ENCODE measurements at places on chromosomes 16 and 17.

DNA sequence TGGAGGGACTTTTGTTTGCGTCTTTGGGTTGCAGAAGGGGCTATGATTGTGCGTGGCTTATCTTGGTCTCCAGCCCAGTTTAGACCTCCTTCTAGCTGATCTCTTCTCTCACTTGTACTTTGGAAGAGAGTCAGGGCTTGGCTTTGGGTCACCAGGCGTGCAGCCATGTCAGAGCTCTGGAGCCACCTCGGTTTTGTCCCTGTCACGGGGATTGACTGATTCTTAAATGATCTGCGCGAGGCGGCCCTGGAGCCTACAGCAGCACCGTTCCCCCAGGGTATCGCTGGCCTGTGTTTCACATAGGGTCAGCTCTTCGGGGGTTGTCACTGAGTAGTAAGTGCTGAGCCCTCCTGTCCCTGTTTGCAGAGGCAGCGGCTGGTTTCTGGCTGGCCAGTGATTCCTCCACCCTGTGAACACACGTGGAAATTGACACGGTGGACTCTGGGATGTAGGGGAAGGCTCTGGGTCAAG, 209.8 kb upstream of the CHMP6 start:
- DNase-seq: no peak

DNA sequence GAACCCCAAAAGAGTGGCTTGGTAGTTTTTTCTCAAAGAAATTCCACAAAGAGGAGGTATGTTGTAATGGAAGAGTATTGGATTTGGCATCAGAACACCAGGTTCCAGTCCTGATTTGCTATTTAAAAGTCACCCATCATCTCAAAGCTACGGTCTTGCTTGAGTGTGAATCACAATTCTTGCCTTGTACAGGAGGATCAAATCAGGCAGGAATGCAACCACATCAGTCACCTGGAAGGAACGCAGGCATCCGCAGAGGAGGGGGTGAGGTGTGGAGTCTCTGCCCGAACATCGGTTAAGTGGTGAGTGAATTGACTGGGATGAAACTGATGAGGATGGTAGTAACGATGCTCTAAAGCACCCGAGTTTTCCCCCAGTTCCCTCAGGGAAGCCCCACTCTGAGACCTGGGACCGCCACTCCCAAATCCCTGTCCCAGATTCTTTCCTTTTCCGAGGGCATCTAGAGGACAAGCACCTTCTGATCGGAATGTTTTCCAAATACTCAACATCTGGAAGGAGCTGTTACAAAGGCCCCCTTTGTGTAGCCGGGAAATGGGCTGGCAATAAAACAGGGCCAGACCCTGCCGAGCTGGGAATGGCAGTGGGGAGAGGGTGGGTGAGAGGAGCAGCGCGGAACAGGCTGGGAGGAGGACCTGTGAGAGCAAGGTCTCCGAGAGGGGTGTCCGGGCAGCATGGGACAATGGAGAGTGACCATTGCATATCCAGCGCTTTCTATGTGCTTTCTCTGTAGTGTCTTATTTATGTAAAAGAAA, 469.6 kb downstream of the SLC39A11 start:
- DNase-seq: no peak

DNA sequence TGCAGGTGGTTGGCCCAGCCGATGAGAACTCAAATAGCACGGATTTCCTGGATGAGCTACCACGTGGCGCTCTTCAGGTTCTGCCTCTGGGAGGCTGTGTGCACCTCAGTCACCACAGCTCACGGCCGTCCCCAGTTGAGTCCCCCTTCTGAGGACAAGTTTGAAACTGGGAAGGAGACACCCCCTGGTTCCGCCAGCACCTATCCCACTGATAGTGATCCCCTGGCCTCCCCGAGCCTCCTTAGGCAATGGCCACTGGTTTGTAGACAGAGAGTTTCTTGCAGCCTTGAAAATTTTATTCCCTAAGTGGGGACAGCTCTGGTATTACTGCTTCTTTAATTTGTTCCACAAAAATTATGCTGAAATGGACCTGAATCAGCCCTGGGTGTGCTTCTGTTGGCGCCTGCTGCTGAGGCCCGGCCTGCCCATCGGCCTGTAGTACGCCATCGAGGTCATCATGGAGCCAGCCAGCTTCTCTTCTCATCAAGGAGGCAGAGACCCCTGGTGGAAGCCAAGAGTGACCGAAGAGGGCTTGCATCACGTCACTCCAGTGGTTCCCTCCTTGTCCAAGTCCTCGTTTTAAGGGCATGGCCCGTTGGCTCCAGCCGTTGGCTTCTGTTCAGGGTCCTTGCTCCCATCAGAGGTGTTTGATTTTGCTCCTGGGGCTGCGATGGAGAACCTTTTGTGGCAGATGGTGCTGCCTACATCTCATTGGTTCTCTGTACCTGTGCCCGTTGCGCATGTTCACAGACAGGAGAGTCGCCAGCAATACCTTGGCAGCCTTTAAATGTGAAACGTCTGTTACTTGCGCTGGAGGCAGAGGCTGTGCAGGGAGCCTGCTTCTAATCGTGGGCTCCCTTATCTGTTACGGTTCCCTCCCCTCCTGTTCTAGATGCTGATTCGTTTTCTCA, 9.3 kb downstream of the SMCR8 start:
- no peak for DNase-seq

DNA sequence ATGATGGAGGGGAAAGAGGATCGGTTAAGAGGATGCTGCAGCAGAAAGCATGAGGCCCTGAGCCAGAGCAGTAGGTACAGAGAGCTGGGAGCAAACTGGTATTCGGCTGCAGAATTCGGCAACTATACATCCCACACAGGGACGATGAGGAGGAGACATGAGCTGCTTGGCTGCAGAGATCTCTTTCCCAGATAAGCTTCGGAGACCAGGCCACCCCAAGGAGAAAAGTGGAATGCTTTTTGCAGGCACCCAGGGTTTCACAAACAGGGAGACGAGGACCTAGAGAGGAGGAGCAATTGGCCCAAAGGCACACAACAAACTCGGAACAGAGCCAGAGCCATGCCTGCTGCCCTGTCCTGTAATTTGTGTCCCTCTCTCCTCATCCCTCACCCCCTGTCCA, 62.0 kb downstream of the TMEM132E start:
- DNase-seq: no peak

DNA sequence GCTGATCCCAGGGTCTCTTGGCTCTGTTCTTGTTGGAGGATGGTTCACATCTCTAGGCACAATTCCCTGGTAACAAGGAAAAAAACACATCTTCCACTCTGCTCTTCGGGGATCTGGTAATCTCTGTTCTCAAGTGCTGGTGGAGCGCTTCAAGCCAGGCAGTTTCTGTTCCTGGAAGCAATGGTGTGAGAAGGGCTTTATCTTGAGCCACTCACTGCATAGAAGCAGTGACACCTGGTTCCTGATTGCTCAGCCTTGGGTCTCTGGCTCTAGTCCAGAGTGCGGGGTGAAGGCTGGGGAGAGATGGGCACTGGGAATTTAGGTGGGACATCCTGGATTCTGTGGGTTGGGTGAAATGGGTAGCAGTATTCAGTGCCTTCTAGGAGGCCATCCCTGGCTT, 14.1 kb downstream of the AKAP1 start:
- no peak for DNase-seq

GRCh38 chr17:63173903-63174302, 207.9 kb downstream of the TANC2 start:
- DNase-seq: no peak

GRCh38 chr17:81044764-81045589, 10.0 kb downstream of the BAIAP2 start:
- no peak for DNase-seq

DNA sequence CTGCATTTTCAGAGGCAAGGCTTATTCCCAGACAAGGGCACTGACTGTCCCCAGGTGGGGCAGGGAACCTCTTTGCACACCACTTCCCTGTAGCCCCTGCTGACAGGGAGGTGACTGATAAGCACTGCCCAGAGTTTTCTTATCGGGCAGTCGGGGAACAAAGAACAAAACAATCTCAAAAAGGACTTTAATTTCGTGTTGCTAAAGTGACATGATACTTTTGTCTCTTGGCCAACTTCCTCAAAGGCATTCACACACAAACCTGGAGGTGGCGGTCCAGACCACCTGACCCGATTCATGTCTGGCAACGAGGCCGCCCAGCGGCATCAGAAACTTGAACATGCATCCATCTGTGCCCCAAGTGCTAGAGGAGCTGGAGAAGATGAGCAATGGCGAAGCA, 28.9 kb downstream of the ZDHHC7 start:
- DNase-seq: no peak

DNA sequence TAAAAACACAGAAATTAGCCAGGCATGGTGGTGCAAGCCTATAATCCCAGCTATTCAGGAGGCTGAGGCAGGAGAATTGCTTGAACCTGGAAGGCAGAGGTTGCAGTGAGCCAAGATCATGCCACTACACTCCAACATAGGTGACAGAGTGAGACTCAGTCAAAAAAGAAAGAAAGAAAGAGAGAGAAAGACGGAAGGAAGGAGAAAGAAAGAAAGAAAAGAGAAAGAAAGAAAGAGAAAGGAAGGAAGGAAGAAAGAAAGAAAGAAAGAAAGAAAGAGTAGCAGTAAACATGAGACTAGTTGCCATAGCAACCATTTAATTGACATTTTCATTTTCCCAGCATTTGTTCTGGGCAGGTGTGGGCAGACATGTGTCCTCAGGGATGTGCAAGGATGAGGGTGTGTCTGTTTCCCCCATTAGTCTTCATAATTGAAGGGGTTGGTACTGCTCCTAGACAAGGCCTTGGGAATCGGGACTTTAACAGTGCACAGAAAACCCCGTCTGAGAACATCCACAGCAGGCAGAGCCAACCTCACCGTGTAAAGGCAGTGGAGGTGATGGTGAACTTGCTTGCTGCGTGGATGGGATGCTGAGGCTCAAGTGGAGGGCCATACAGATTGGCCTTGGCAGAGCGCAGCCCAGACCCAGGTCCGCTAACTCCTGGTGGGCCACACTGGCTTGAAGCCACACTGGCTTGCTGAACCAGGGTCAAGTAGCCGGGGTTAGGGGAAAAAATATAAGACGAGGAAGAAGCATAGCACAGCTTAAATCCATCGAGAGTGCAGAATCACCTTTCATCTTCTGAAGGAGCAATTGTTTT, 35.2 kb upstream of the KIFC3 start:
- no peak for DNase-seq

GRCh38 chr16:28136751-28137434, 73.4 kb upstream of the GSG1L start:
- no peak for DNase-seq

GRCh38 chr17:2170023-2170422, 115.1 kb downstream of the HIC1 start:
- no peak for DNase-seq

- DNase-seq: no peak
These were observed 561.6 kb upstream of the PSMD7 start for GRCh38 chr16:73735018-73735417.

DNA sequence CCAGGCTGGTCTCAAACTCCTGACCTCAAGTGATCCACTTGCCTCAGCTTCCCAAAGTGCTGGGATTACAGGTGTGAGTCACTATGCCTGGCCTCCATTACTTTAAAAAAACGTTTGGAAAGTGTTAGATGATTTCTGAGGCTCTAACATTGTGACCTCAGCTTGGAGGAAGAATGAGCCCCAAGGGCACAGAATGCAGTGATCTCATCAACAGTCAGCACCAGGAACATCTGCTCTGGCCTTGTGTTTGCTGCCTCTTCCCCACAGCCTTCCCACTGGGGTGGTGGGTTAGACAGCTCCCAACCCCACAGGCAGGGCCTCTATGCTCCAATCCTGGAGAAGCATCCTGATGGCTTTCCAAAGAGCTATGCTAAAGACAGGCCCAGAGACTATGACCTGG, 37.7 kb upstream of the SREBF1 start:
- DNase-seq: peak; percentile 25

DNA sequence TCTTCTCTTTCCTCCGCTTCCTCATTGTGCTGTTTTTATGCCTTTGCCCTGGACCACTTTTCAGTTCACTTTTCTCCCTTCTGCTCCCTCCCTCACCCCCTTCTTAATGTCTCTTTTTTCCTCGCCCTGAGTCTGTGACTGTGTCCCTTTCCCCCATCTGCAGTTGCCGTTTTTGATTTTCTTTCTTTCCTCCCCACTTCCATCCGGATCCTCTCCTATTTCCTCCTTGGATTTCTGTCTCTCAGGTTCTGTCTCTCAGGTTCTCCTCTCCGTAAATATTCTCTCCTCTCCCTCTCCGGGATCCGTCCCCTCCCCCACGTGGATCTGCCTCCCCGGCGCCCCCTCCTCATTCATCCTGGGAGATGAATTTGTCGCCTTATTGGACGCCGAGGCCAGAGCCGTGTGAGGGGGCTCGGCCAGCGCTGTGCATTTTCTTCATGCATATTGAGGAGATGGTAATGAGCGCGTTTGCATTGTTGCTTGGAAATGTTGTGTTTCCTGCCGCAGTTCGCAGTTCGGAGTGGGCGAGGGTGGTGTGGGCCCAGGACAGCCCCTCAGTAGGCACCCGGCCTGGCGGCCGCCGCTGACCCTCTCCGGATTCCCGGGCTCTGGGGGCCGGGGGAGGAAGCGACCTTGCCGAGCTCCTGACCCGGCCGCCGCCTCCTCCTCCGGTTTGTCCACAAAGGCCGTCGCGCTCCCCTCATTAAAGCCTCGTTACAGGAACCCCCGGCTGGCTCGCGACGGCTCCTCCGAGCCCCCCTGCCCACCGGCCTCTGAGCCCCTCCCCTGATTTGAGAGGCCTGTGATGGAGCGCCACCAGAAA, 4.5 kb upstream of the IRX3 start:
- DNase-seq: no peak

GRCh38 chr17:40841246-40841645, 18.8 kb upstream of the KRT10 start:
- DNase-seq: no peak

DNA sequence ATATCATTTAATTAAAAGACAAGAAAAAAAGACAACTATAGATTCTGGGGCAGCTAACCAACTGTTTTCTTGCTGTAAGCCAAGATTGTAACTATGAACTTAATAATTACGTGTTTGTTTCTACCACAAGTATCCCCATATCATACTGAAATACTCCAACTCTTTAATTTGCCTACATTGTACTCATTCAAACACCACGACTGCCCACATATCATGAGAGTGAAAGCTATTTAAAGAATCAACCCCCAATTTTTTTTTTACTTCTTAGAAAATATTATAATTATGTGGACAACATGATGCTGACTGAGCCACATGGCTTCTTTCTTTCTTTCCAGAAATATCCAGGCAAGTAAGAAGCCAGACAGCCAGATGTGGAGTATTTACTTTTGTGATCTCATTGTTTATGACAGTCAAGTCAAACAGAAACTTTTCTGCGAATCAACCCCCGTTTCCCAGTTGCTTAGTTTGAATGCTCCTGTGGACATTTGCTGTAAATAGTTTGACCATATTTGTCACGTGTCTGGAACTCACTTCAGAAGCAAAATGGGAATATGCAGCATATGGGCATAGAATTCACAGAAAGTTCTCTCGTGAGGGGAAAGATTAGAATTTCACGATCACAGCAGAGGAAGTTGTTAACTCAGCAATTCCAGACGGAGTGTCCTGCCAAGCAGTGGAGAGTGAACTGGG, 126.8 kb upstream of the PSMD7 start:
- no peak for DNase-seq

GRCh38 chr16:81813648-81814047, 34.6 kb downstream of the PLCG2 start:
- DNase-seq: no peak

- peak; percentile 62 for DNase-seq
These were observed 1.3 kb downstream of the MAZ start for GRCh38 chr16:29807426-29808218.

Data from NCI-H1694 treated with DMSO at 0.1 percent for 48 hours (cell line).